ENCODE measurements at places on chromosomes 13 and 19.

DNA sequence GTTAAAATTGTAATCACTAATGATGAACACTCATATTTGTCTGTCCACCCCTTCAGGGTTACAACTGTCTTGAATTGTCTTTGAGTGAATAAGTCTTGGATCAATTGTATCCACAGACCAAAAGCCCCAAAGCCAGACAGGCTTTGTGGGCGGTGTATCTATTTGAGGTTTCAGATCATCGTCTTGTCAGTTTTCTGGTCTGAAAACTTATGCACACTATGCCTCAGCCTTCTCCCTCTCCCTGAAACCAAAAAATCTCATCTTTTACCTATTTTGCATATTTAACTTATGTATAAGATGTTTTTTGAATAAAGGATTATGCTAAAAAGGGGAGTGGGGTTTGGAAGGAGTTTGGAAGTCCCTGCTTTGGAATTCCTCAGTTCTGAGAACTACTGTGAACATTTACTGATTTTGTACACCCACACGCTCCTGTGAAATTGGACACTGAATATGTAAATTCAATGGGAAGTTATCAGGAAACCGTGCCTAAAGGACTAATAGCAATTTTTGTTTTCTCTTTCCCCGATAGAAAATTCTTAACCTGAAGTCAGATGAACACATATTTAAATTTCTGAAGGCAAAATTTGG is 52.1 kb downstream of the DPY19L3 start:
- H3K36me3 ChIP-seq: peaks cover 27% of the 10 kb centered on the region
- H3K4me1 ChIP-seq: no peaks in the 10 kb centered on the region
- DNase-seq: no peak
- H3K27me3 ChIP-seq: no peaks in the 10 kb centered on the region

DNA sequence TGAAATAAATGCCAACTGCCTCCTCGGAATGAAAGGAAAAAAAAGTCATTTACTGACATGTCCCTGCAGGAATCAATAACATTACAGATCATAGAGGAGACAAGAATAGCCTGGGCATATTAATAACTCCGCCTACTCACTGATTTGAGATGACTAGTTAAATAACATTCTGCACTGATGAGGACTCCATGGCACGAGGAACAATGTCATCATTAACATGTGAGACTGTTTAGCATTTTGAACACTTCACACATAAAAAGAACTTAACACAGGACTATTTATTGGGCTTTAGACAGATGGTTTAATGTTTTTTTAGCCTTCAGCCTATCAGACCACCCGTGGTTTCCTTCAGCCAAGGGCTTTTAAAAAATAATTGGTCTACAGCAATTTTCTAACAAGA is 170.1 kb downstream of the OLFM4 start:
- H3K36me3 ChIP-seq: no peaks in the 10 kb centered on the region
- no peak for DNase-seq
- H3K4me3 ChIP-seq: no peak overlapping the region
- H3K27me3 ChIP-seq: no peaks in the 10 kb centered on the region

- no peaks in the 10 kb centered on the region for H3K27me3 ChIP-seq
- H3K27ac ChIP-seq: no peak overlapping the region
- no peak overlapping the region for H3K4me3 ChIP-seq
- peaks cover 11% of the 10 kb centered on the region for H3K4me1 ChIP-seq
Observed at GRCh38 chr19:42271861-42272534, 2.9 kb downstream of the CIC start.

DNA sequence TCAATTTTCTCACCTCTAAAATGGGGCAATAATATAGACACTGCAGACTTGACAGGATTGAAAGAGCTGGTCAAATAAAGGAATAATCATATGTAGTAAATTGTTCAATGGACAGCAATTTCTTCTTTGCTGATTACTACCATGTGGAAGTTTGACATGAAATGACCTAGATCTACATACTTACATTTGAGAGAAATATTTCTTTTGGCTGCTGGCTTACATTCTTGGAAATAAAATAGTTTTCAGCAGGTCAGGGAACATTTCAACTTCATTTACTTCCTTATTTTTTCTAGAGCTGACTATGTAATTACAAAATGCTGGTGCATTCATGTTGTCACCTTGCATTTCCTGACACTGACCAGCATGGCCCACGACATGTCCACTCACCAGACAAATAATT is 294.6 kb upstream of the MIR17HG start:
- no peak overlapping the region for H3K27ac ChIP-seq
- H3K36me3 ChIP-seq: no peaks in the 10 kb centered on the region
- no peak for DNase-seq
- H3K4me1 ChIP-seq: no peaks in the 10 kb centered on the region
- H3K4me3 ChIP-seq: no peak overlapping the region
- no peaks in the 10 kb centered on the region for H3K27me3 ChIP-seq

DNA sequence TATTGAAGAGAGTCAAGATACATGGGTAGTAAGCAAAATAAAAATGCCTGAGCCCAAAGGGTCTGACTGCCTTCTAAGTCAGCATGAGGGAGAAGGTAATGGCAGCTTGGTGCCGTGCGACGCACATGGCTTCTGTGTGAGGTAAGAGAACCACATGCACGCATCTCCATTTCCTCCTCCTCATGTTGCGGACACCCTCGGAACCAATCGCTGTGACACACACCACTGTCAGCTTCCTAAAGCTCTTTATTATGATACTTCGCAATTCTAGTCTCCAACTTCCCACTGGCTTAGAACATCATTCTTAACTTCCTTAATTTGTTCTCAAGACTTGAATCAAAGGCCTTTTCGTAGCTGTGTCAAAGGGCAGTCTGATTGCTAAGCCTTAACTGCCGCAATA is 170.1 kb downstream of the OXGR1 start:
- no peaks in the 10 kb centered on the region for H3K4me1 ChIP-seq
- no peak overlapping the region for H3K27ac ChIP-seq
- no peaks in the 10 kb centered on the region for H3K36me3 ChIP-seq

DNA sequence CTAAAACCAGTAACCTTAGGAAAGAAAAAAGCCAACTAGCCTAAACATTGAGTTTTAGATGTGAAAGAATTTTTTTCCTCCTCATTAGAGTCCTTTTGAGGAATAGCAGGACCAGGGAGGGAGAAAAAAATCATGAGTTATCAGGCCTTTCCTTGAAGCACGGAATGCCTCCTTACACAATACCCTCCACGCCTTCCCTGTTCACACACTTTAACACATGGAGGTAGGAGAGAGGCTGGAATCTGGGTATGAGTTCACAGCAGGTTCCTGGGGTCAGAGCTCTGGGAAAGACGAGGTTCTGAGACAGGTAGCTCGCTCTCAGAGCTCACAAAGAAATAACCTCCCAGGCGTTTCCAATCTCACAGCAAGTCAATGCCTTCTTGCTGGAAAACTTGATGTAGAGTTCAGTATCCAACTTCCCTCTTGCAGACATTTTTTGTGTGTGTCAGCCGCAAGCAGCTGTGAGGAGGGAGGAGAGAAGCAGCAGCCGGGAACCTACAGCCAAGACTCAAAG is 716 bp downstream of the ZNF573 start:
- H3K4me1 ChIP-seq: 0 out of 2 replicates have a peak, but pooled peaks cover 2% of the 10 kb centered on the region
- H3K27ac ChIP-seq: peak overlapping the region; percentile 58

DNA sequence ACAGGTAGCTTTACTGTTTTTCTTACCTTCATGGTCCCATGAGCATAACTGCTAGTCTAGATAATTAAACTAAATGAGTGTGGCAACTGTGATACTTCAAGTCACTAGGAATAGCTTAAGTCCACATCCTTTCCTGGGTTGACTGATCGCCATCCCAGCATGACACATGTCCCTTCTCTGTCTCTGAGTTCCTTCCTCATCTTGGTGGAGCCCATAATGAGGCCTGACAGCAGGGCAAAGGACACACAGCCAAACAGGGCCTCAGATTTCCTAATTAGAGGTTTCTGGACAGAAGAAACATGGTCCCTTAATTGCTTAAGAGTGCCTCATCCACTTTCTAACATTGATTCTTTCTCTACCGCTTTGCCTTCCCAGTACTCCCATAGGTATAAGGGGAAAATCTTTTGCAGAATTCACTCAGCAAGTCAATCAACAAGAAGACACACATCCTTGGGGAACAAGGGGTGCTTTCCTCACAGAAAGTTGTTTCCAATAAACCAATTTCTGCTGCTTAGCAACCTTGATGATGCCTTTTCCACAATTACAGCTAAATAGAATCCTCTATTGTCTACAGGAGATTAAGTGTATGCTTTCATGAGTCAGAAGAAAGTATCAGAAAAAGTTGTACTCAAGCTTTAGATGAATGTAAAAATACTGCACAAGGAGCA is 208.3 kb upstream of the SERP2 start:
- H3K4me1 ChIP-seq: peaks cover 5% of the 10 kb centered on the region
- no peaks in the 10 kb centered on the region for H3K36me3 ChIP-seq
- peaks cover 4% of the 10 kb centered on the region for H3K27me3 ChIP-seq
- no peak for DNase-seq
- no peak overlapping the region for H3K27ac ChIP-seq
- no peak overlapping the region for H3K4me3 ChIP-seq

DNA sequence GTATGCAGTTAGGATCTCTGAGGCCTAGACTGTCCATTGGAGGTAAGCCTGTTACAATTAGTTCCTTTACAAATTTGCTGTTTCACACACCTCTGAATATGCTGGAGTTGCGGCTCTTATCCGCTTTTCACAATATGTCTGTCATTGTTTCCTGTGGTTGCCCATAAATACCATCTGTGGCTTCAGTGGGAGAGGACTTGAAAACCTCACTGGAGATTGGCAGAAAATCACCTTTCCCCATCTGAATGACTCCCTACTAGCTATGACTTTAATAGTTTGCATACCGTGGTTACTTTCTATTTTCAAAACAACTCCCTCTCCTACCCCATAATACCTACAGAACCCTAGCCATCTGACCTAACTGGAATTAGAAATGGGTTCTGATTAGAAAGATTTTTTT is 454.3 kb downstream of the PCDH17 start:
- H3K27ac ChIP-seq: no peak overlapping the region
- H3K4me1 ChIP-seq: no peaks in the 10 kb centered on the region
- no peak overlapping the region for H3K4me3 ChIP-seq
- DNase-seq: no peak
- H3K36me3 ChIP-seq: no peaks in the 10 kb centered on the region
- H3K27me3 ChIP-seq: no peaks in the 10 kb centered on the region

DNA sequence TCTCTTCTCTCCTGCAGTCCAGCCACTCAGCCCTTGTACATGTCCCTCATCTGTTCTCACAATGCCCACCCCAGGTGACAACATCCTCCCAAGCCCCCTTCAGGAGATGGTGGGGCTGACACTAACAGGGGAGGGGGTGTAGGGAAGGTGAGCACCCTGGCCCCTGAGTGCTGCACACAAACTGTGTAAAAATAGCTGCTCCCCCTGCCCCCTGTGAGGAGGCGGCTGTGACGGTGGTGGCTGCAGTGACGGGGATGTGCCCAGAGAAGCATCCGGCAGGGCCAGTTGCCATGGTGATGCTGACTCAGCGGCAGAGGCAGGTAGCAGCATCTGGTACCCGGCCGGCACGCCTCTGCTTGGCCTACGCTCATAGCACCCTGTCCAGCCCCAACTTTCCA is 13.0 kb upstream of the JUND start:
- no peak overlapping the region for H3K4me3 ChIP-seq
- H3K27me3 ChIP-seq: no peaks in the 10 kb centered on the region
- H3K27ac ChIP-seq: no peak overlapping the region

GRCh38 chr19:50053119-50053518 is 27.3 kb downstream of the ZNF473 start:
- H3K4me1 ChIP-seq: no peaks in the 10 kb centered on the region
- H3K27me3 ChIP-seq: no peaks in the 10 kb centered on the region

GRCh38 chr13:38308736-38309135 is 40.9 kb upstream of the UFM1 start:
- peak; percentile 63 for DNase-seq
- H3K27ac ChIP-seq: no peak overlapping the region
- H3K4me1 ChIP-seq: no peaks in the 10 kb centered on the region
- H3K27me3 ChIP-seq: no peaks in the 10 kb centered on the region

DNA sequence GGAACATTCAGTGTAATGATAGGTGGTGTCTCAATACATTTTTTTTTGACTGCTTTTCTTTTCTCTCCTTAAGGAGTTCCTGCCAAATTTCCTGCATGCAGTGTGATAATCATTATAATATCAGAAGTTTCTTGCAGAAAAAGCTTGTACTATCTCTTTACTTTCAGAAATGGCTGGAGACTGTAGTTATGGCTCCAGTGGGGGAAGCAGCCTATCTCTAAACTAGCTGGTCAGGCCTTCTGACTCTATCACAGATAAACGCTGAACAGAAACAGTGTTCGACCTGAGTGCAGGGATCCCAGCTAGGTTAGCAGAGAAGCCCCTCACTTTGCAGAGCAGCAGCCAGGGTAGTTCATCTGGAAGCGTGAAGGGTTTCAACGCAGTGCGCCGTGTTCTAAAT is 1.9 kb downstream of the CCNE1 start:
- no peaks in the 10 kb centered on the region for H3K4me1 ChIP-seq
- DNase-seq: no peak
- no peaks in the 10 kb centered on the region for H3K36me3 ChIP-seq
- no peaks in the 10 kb centered on the region for H3K27me3 ChIP-seq

- no peak overlapping the region for H3K27ac ChIP-seq
- no peaks in the 10 kb centered on the region for H3K4me1 ChIP-seq
- peak; percentile 78 for DNase-seq
- no peak overlapping the region for H3K4me3 ChIP-seq
- H3K36me3 ChIP-seq: no peaks in the 10 kb centered on the region
Observed at GRCh38 chr13:39612023-39612637, 9.1 kb upstream of the LHFPL6 start.

- peak; percentile 69 for DNase-seq
- no peaks in the 10 kb centered on the region for H3K36me3 ChIP-seq
- H3K27me3 ChIP-seq: peaks cover 7% of the 10 kb centered on the region
- no peak overlapping the region for H3K4me3 ChIP-seq
- no peaks in the 10 kb centered on the region for H3K4me1 ChIP-seq
Observed at GRCh38 chr13:29702912-29703351, 107.4 kb upstream of the SLC7A1 start.

DNA sequence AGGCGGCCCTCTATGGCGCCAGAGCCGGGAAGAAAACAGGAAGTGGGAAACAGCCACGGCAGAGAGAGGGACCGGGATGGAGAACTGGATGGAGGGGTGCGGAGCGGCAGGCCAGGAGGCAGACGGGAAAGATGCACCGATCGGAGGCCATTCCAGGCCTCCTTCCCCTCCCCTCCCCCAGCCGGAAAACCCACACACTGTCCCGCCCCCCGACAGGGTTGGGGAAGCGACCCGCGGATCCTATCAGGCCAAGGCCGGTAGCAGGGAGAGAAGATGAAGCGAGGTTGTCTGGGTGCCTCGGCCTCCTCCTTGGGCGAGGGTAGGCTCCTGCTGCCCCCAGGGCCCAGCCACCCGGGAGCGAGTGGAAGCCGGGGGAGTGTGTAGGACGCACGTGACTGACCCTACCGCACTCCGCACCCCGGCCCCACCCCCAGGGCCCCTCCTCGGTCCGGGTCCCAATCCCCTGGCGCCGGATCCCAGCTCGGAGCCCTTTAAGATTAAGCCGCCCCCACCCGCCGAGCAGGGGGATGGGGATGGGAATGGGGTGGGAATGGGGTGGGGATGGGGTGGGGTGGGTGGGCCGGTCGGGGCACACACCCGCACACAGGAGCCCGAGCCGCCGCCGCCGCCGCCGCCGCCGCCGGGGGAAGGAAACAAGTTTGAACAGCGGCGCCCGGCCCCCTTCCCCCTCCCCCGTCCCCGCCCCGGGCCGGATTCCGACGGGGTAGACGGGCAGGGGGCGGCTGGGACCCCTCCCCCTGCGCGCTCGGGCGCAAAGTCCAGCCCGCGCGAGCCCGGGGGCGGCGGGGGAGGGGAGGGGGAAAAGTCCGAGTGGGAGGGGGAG is 1.5 kb downstream of the ERF start:
- H3K4me3 ChIP-seq: peak overlapping the region; percentile 99
- H3K4me1 ChIP-seq: peaks cover 19% of the 10 kb centered on the region
- no peaks in the 10 kb centered on the region for H3K27me3 ChIP-seq
- DNase-seq: peak; percentile 26
- peak overlapping the region; percentile 100 for H3K27ac ChIP-seq

- DNase-seq: peak; percentile 23
- H3K4me3 ChIP-seq: no peak overlapping the region
- H3K27ac ChIP-seq: no peak overlapping the region
- no peaks in the 10 kb centered on the region for H3K27me3 ChIP-seq
- H3K4me1 ChIP-seq: peaks cover 3% of the 10 kb centered on the region
Observed at GRCh38 chr13:21986602-21987001, 315.7 kb downstream of the FGF9 start.

All from IMR-90 (cell line).